Activated CD4-positive, CD25-positive, alpha-beta regulatory T cell (primary cell): ENCODE measurements at places on chromosomes 3 and 15.

GRCh38 chr3:146621723-146622122 lies 16.6 kb upstream of the PLSCR5 start:
- DNase-seq: no peak

DNA sequence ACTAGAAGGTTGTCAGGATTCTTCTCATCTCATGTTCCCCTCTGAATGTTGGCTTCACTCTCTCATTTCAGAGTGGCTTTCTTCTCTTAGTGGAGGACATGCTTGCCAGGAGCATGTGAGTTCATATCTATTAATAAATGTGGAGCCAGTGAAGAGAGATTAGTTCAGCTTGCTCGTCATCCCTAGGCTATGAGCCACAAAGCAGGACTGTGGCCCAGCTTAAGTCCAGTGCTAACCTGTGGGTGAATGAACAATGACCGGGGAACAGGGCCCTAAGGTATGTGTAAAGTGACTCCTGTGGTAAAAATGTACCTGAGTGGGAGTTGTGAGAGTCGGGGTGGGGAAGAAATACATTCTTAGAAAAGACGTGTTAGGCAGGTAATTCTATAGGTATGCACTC lies 96.9 kb upstream of the TBL1XR1 start:
- no peak for DNase-seq

DNA sequence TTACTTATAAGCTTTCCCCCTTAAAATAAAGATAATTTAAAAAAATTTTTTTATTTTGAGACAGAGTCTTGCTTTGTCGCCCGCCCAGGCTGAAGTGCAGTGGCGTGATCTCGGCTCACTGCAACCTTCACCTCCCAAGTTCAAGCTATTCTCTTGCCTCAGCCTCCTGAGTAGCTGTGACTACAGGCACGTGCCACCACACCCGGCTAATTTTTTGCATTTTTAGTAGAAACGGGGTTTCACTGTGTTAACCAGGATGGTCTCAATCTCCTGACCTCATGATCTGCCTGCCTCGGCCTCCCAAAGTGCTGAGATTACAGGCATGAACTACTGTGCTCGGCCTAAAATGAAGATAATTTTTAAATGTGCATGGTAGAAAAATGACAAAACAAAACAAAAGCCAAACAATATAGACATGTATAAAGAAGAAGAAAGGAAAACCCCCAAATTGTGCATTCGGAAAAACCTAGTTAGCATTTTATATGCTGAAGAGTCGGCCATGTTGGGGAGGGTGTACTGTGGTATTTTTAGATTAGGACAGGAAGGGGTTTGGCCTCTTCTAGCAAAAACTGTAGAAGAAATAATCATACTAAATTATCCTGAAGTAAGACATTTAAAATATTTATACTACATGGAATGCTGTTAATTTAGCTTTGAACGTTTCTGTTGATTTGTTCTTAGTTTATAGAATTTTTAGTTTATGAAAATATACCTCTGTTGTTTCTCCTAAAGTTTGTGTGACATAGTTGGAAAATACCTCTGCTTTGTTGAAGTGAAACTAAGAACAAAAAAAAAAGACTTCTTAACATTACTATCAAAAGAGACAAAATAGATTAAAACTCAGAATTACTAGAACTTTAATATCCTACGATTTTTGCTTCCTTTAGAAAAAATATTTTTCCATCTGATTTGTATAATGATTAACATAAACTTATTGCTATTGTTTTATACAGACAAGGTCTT lies 7.4 kb downstream of the APPL1 start:
- no peak for DNase-seq

DNA sequence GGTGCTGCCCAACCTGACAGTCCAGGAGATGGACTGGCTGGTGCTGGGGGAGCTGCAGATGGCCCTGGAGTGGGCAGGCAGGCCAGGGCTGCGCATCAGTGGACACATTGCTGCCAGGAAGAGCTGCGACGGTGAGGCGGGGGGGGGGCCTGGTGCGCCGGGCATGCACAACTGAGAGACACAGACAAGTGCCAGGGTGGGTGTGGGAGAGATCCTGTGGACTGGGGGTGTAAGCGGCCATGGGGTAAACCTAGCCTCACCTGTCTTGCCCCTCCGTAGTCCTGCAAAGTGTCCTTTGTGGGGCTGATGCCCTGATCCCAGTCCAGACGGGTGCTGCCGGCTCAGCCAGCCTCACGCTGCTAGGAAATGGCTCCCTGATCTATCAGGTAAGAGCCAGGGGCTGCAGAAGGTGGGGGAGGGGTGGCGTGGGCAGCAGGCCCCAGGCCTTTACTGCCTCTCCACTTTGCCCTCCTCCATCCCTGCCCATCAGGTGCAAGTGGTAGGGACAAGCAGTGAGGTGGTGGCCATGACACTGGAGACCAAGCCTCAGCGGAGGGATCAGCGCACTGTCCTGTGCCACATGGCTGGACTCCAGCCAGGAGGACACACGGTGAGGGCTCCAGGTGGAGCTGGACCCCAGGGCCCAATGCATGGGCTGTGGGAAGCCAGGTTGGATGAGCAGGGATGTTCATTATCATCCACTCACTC lies 3.3 kb downstream of the CHRD start:
- no peak for DNase-seq

- no peak for DNase-seq
These were observed 17.0 kb downstream of the ACAP2 start for GRCh38 chr3:195425849-195426248.

DNA sequence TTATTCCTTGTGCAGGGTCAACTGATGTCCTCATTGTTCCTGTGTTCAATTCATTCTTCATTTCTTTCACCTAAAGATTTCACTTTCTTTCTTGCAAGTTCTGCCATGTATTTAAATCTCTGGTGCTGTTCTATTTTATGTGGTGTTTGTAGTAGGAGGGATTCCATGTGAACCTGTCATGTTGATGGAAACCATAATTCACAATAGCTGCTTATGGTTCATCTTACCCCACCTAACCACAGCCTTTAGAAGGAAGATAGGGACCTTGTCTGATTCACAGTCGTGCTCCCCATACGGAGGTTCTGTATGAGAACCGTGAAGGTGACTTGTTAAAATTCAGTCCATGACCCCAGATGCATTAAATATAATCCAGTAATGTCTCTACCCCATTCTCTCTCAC lies 21.9 kb downstream of the SLCO2A1 start:
- DNase-seq: no peak

- no peak for DNase-seq
These were observed 50.5 kb downstream of the ANP32A start for GRCh38 chr15:68770216-68770615.

- no peak for DNase-seq
These were observed 48.7 kb upstream of the MDFIC2 start for GRCh38 chr3:70360979-70361760.

- DNase-seq: no peak
These were observed 284.8 kb downstream of the FEZF2 start for GRCh38 chr3:62088472-62089104.

DNA sequence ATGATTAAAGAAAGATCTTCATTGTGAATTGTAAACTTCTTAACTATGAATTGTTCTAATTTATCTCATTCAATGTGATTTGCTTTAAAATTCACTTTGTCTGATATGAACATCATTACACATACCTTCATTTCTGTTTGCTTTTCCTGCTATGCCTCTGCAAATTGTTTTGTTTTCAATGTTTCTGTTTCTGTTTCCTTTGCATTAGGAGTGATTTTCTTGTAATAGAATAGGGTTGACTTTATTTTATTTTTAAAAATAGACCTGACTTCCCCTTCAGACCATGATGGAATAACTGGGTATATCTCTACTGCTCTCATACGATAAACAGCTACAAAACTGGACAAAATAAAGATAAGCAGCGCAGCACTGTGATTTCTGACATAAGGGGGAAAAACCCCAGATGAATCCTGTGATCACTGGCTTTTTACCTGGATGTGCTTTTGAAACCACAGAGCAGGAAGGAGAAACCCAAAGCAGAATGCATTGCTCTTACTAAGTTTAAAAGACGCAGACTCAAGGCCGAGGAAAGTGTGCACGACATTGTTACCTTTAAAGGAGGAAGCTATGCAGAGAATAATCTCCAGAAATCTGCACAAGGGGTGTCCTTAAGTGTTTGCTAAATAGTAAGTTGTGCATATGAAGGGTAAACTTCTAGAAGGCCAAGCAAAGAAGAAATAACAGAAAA lies 420.2 kb downstream of the TBC1D5 start:
- DNase-seq: no peak

- no peak for DNase-seq
These were observed 5.1 kb downstream of the ACAA1 start for GRCh38 chr3:38131621-38132369.

DNA sequence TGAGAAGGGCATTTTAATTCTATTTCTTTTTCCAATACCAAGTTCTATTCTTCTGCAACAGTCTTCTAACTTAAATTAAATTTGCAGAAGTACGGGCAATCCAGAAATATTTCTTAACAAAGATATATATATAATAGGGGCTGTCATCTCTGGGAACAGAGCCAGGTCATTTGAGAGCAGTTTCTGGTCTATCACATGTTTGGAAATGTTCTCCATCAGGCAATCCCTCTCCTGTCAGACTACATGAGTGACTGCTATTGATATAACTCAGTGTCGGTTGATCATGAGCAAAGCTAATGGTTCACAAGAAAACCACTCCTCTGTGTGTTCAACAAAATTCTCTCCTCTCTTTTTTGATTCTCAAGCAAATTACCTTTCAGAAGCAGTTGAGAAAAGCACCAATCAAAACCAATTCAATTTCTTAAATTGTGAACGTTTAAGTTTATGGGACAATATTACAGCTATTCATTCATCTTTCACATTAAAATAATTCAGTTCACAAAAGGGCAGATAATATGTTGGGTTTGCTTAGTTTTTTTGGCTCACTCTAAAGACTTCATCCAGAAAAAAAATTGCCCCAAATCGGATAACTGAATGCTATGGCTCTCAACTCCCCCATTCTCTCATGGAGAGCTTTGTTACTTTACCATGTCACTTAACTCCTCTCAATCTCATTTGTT lies 152.9 kb upstream of the TGFBR2 start:
- no peak for DNase-seq

GRCh38 chr3:173003956-173004355 lies 137.1 kb downstream of the SPATA16 start:
- DNase-seq: no peak

DNA sequence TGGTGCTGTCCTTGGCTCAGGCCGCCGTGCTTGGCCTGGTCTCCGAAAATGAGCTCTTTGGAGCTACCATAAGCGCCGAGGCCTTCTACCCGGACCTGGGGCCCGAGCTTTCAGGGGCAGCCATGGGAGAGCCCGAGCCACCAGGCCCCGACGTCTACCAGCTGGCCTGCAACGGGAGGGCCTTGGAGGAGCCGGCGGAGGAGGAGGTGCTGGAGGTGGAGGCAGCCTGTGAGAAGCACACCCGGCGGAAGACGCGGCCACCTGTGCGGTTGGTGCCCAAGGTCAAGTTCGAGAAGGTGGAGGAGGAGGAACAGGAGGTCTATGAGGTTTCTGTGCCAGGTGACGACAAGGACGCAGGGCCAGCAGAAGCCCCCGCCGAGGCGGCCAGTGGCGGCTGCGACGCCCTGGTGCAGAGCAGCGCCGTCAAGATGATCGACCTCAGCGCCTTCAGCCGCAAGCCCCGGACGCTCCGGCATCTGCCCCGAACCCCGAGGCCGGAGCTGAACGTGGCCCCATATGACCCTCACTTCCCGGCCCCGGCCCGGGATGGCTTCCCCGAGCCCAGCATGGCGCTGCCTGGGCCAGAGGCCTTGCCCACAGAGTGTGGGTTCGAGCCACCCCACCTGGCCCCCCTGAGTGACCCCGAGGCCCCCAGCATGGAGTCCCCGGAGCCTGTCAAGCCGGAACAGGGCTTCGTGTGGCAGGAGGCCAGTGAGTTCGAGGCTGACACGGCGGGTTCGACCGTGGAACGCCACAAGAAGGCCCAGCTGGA lies 34.9 kb downstream of the IDH2 start:
- no peak for DNase-seq
